ENCODE measurements at places on chromosomes 11 and 22.

DNA sequence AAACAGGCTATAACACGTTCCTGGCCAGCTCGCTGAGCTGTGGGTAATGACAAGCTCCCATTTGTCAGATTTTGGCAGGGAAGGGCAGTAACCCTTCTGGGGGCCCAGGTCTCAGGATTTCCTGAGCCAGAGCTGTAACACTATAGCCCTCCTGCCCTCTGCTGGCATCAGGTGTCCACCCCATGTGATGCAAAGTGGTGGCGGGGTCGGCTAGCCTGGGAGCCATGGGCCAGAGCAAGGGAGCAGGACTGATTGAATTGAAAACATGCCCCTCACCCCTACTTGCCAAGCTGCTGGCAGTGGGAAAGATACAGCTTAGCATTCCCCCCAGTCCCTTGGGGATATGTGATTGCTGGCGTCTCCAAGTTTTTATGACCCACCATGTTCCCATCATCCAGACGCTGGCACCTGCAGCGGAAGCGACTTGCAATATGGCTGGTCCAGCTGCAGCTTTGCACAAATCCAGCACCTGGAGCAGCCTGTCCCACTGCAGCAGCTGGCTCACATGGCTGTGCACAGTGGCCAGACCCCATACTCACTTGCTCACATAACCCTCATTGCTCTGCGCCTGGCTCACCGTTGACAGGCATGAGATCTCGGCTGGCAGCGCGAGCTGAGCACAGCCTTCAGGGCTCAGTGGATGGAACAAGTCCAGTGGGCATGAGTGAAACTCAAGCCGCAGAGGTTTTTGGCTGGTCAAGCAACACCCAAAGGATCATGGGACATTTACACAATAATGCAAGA is 1147.8 kb downstream of the JRKL start:
- no peak for DNase-seq

- DNase-seq: no peak
These were observed 12.8 kb downstream of the MAPK8IP2 start for GRCh38 chr22:50613291-50613981.

GRCh38 chr11:111730871-111731591 is 35.2 kb downstream of the PPP2R1B start:
- DNase-seq: no peak

GRCh38 chr11:11977206-11977938 is 31.1 kb downstream of the DKK3 start:
- DNase-seq: no peak

GRCh38 chr11:12127206-12127898 is 17.0 kb downstream of the MICAL2 start:
- no peak for DNase-seq

GRCh38 chr11:73389134-73389525 is 12.9 kb downstream of the RELT start:
- no peak for DNase-seq

DNA sequence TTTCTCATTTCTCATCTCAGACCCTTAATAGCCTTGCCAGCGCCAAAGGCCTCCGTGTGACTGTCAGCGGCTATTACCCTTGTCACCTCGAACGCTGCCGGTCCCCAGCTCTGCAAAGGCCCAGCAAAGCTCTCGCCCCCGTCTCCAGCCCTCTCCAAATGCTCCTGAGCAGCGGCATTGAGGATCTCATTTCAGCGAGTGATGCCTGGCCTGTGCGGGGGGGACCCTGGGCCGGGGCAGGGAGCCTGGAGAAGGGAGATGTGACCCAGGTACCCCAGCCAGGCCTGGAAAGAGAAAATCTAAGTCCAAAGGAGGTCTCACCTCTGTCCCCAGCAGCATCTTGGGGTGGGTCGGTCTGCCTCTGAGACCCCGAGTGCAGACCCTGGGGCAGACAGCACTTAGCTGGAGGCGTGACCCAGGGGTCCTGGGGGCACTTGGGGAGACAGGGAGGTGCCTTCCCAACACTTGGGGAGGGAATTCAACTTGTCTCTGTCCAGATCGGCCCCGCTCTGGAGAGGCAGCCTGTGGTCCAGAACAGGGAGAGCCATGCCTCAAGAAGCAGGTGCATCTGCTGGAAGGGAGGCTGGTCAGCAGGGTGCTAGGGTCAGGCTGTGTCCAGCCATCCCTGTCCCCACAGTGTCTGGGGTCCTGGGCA is 521.3 kb downstream of the TBC1D22A start:
- DNase-seq: no peak

DNA sequence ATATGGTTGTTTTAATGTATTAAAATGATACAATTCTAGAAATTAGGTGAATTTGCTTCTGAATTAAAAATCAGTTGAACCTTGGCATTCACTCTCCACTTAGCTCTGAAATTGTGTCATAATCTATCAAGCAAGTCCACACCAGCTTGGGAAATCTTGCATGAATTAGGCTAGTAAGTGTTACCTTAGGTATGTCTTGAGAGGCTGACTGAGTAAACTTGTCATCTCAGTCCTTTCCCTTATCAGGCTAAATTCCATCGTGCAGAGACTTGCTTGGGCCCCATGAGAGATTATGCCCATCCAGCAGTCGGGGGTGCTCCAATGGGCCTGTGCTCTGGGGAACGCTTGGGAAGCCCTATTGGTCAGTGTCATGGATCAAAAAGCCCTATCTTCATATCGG is 33.9 kb upstream of the ST14 start:
- DNase-seq: no peak

- no peak for DNase-seq
These were observed 12.0 kb upstream of the STK33 start for GRCh38 chr11:8605971-8606563.

All from stimulated activated CD8-positive, alpha-beta memory T cell treated with anti-CD3 and anti-CD28 coated beads, Interleukin-15, amount 100 ng/mL, for 4 hours (primary cell).